Stimulated activated CD4-positive, alpha-beta T cell treated with anti-CD3 and anti-CD28 coated beads, Interleukin-12 subunit alpha, Interleukin-12 subunit beta, amount 100 ng/mL, for 24 hours (primary cell): ENCODE measurements at places on chromosomes 2 and 18.

- no peak for DNase-seq
Observed at GRCh38 chr2:219297766-219298456, 11.3 kb downstream of the PTPRN start.

GRCh38 chr18:58231930-58232329 lies 187.9 kb downstream of the NEDD4L start:
- no peak for DNase-seq

- no peak for DNase-seq
Observed at GRCh38 chr18:50820901-50821520, 1.2 kb upstream of the MRO start.

GRCh38 chr2:239742377-239742776 lies 282.8 kb downstream of the NDUFA10 start:
- no peak for DNase-seq

DNA sequence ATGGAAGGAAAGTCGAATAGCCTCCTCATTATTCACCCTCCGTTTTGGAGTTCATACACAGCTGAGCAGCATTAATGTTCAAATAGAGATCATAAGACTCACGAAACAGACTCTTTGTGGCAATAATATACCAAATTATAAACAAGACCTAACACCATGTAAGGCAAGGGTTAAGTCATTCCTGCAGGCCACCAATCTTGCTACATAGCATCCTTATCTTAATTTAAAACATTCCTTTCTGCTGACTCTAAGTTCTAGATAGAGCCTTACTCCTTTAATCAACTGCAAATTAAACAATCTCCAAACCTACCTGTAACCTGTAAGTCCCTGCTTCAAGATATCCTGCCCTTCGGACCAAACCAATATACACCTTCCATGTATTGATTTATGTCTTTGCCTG lies 178.0 kb downstream of the PDE11A start:
- no peak for DNase-seq

DNA sequence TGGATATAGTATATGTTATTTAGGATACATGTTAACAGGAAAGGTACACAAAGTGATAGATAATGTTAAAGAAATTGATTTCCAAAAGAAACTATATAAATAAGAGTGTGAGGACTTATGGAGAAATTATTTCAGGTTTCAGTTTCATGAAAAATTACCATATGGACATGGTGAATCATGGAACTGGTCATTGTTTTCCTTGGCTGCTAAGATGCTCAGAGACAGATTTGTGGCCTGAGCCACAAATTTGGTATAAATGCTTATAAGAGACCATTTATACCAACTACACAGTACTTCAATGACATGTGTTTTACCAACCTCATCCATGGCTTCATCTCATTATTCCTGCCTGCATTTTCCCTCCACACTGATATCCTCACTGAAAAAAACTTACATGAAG lies 188.1 kb downstream of the FMNL2 start:
- no peak for DNase-seq

- no peak for DNase-seq
Observed at GRCh38 chr2:172021074-172021931, 21.6 kb downstream of the METAP1D start.

- no peak for DNase-seq
Observed at GRCh38 chr2:86035376-86035882, 70.3 kb downstream of the POLR1A start.

DNA sequence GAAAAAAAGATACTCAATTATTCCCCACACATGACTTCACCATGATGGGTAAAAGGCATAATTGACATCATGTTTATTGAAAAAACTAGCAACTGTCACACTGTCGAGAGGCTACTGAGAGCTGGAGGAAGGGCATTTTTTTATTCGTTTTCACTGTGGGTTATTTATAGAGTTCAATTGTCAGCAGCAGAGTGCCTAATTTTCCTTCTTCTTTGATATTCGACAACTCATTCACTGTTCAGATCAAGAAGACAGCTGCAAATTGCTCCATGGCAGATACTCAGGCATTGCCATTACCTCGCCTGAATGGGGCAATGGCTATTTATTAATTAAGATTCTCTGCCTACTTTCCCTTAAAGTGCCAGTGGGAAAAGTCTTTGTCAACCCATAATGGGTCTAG lies 197.5 kb upstream of the NRP2 start:
- no peak for DNase-seq

DNA sequence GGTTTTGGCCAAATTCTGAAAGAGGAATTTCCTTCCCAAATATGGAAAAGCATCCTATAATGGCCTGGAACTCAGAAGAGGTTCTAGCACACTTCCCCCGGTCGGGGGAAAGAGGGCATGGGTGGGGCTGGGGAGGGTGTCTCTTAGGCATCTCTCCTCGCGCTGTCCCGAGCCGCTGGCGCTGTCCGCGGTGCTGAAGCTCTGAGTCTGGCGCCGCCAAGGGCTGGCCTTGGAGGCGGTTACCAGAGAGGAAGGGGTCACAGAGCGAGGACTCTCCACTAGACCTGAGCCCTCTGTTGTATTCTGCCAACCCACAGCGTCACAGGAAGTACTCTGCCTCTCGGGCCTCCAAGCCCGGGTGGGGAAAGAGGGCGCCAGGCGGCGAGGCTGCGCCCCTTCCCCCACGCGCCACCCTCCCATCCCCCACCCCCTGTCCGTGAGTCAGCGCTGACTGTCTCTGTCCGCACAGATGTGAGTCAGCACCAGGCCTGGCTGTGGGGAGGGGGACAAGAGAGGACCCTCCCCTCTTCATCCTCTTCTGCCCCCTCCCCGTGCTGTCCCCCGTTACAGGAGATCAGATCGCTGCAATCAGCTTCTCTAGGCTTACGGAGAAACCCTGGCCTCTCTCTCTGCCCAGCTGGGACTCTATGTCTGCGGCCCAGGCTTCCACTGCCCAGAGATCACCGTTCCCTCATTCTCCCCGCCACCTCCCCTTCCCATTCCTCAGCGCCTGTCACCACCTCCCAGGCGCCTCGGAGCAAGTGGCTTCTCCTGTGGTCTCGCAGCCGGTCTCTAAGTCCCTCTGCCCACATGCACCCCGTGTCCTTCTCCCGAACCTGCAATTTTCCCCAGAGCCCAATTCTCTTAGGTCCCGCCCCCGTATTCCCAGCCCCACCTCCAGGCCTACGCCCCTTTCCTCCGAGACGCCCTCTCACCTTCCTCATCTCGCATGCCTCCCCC lies 779 bp downstream of the PTPRN start:
- DNase-seq: peak; percentile 24

- DNase-seq: no peak
Observed at GRCh38 chr2:120597595-120598193, 138.0 kb upstream of the GLI2 start.

- no peak for DNase-seq
Observed at GRCh38 chr2:31192396-31192795, 24.9 kb downstream of the CAPN14 start.

DNA sequence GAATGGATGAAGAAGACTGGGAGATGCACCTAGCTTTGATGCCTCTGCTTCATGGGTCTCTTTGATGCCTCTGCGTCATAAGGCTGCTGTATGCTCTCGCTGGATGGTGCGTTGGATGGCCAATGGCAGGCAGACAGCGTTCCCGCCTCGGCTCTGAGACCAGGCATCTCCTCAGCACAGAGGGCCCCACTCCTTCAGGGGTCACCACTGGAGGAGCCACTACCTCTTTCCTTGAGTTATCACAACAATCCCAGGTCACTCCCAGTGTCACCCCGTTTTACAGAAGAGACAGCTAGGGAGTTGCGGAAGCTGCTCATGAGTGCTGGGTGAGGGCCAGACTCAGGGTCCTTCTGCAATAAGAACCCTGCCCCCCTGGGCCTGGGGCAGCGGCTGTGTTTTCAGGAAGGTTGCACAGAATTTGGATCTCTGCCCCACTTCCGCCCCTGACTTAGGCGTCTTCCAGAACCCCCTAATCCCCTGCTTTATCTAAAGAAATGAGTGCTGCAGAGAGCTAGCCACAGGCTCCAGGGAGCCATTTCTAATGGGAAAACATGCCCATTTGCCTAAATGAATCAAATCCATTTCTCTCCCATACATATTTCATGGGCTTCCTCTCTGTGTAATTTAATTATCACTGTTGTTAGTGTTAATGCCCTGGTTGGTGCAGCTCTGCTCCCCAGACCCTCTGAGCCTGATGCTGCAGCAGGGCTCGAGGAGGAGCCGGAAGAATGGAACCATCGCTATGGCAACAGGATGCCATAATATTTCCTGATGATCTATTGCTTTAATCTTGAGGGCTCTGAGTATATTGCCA lies 131.8 kb upstream of the HS6ST1 start:
- no peak for DNase-seq

GRCh38 chr2:239682518-239682917 lies 281.7 kb upstream of the HDAC4 start:
- DNase-seq: no peak

GRCh38 chr2:6940820-6941219 lies 23.6 kb downstream of the RNF144A start:
- DNase-seq: no peak

GRCh38 chr2:15259356-15259756 lies 301.8 kb downstream of the NBAS start:
- no peak for DNase-seq

DNA sequence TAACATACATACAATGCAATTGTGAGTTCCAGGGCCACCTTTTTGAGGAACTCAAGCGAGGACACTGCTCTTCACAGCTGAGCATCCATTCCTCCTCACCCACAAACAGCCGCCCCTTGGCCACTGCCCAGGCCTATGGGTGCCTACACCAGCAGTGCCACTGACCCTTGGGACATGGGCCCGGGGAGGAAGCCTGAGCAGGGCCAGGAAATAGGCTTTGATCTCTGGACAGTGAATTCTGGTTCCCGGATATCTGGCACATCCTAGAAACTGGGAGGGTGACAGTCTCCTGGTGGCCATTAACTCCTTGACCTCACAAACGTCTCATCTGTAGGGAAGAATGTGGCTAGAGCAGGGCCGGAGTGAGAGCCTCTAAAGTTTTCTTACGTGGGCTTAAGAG lies 5.5 kb upstream of the TTL start:
- no peak for DNase-seq

- no peak for DNase-seq
Observed at GRCh38 chr18:4888251-4889040, 308.6 kb downstream of the AKAIN1 start.

GRCh38 chr2:233250985-233251305 lies 528 bp upstream of the ATG16L1 start:
- DNase-seq: no peak

GRCh38 chr2:203344667-203345066 lies 16.5 kb downstream of the ABI2 start:
- no peak for DNase-seq

DNA sequence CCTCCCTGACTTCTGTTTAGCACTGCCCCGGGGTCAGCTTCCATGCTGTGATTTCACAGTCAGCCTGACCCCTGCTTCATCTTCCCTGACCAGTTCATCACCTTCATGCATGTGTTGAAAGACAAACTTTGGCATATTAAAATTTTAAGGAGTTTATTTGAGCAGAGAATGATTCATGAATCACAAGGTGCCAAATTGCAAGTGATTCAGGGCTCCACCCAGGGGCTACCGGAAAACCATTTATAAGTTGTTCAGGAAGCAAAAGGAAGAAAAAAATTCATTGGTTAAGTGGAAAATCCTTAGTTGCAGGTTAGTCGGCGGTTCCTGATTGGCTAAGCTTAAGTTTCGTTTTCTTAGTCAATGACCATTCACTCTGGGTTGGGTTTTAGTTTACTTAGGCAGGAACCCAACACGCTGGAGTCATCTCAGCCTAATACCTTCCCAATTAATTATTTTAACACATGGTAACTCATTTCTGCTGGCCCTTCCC lies 10.6 kb downstream of the IL1F10 start:
- no peak for DNase-seq

GRCh38 chr18:9741406-9741792 lies 33.3 kb downstream of the RAB31 start:
- DNase-seq: no peak

- DNase-seq: no peak
Observed at GRCh38 chr2:138359532-138359931, 142.0 kb upstream of the SPOPL start.

DNA sequence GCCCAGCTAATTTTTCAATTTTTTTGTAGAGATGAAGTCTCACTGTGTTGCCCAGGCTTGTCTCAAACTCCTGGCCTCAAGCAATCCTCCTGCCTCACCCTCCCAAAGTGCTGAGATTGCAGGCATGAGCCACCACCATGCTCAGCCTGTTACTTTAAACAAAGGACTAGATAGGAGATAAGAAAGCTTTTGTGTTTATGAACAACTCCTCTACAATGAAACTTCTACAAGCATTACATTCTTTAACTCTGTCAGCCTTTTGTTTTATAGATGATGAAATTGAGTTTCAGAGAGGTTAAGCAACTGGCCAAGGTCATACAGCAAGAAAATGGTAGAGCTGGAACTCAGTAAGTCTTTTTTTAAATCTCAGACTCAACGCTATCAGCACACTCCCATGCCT lies 22.7 kb downstream of the ALPK2 start:
- no peak for DNase-seq

DNA sequence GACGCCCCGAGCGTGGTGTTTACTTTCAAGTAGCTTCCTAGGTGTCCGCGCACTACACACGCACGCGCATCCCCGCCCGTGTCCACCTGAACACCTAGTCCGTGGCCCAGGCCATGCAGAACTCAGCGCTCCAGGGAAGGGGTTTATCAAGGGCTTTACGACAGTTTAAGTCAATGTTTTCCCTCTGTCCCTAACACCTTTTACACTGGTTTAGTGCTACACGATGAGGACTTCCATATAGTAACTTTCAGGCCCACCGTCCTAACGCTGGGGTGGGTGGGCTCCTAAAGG lies 1.4 kb upstream of the BCL2 start:
- DNase-seq: no peak

- no peak for DNase-seq
Observed at GRCh38 chr2:32172870-32173269, 7.2 kb downstream of the SLC30A6 start.

DNA sequence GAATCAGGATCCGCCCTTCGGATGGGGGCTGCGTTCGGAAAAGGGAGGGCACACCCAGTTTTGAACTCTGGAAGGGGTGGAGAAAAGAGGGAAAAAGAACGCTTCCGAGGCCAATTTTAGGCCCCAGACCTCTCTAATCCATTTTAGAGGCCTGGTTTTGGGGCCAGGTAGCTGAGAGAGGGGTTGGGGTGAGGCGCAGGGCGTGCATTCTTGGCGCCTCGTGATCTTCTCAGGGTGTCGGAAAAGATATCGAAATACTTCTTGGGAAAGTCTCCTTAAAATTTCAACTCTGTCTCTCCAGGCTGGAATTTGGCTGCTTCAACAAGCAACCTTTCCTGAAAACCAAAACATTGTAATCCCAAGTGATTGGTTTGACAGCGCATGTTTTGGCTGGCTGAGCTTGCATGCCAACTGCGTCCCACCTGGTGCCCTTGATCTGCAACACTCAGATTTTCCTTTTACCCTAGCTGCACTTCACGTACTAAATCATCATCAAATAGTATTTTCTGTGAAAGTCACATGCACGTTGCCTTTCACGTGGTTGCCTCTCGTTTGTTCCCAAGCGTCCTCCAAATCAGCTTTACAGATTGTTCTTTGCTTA lies 864 bp upstream of the XPO1 start:
- DNase-seq: peak; percentile 37

- no peak for DNase-seq
Observed at GRCh38 chr18:52312346-52312745, 27.7 kb upstream of the DCC start.

- no peak for DNase-seq
Observed at GRCh38 chr18:79877163-79878091, 74.0 kb downstream of the SLC66A2 start.

GRCh38 chr18:9993521-9994025 lies 79.8 kb downstream of the VAPA start:
- no peak for DNase-seq
